Anterior cingulate cortex (tissue), 58 donors: ENCODE measurements at places on chromosomes 7 and 10.
A peak's percentile ranks its signal among the peaks of the same experiment; 100 is the strongest.

DNA sequence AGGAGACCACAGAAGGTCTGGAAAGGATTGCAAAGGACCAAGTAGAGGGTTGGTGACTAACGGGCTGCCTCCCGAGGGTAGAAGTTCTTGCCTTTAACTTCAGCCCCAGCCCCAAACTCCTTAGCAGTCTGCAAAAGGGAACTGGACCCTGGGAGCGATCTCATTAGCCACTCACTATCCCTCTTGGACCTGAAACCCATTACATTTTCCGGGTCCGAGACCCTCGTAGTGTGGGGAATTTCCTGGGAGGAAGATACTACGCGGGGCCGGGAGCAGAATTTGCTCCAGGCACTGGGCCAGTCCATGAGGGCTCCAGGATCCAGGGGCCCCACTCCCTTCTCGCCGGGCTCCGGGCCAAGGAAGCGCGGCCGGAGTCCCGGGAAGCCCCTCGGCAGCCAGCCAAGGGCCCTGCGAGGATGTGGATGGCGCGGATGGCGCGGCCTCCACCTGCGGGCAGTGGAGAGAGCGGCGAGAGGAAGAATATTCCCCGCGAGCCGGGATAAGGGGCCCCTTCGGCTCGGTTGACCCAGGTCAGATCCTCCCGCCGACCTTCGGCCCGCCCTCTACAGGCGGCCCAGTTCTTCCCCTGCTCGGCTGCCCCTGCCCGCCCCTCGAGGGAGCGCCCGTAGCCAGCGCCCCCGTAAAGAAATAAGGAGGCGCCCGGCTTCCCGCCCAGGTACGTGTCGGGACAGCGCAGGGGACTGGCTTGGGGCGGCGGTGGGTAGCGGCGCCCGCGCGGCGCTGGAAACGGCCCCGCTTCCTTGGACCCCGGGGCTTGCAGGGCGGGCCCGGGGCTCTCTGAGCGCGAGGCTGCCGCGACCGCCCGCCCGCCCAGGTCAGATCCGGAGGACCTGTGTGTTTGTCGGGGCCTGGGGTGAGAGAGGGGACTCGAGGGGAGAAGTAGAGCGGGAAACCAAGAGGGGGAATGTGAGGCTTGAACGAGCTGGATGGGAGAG is at the start of gene MYO3A:
Gene MYO3A (plus strand): TSS at position 577 of the 956 bp plus-strand sequence. CDS start 17,882 bp downstream, outside the sequence.
- no peak for DNase-seq

- peak; percentile 7 for DNase-seq
Observed at GRCh38 chr7:5557920-5558401, 134.3 kb upstream of the TNRC18 start.

DNA sequence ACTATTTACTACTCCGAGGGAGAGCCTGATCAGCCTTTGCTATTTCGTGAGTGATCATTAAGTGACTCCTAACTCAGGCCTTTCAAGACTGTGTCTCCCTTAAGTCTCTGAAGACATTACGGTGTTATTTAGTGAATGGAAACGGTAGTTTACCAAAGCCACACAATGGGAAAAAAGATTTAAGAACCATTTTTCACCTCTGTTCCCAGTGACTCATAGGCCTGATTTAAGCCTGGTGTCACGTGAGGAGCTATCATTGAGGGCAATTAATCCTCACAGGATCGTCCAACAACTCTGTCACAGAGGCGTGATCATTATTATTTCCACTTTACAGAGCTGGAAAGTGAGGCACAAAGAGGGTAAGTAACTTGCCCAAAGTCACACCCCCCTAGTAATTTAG is 20.3 kb downstream of the C10orf90 start:
- DNase-seq, result no peak

GRCh38 chr10:6781133-6781770 is 201.2 kb upstream of the PRKCQ start:
- DNase-seq, result no peak

- DNase-seq, result no peak
Observed at GRCh38 chr7:77271766-77272165, 72.1 kb upstream of the FGL2 start.

GRCh38 chr10:78851647-78852046 is 217.1 kb upstream of the ZMIZ1 start:
- DNase-seq, result no peak

- DNase-seq, result no peak
Observed at GRCh38 chr7:81887098-81888090, 117.5 kb upstream of the HGF start.

DNA sequence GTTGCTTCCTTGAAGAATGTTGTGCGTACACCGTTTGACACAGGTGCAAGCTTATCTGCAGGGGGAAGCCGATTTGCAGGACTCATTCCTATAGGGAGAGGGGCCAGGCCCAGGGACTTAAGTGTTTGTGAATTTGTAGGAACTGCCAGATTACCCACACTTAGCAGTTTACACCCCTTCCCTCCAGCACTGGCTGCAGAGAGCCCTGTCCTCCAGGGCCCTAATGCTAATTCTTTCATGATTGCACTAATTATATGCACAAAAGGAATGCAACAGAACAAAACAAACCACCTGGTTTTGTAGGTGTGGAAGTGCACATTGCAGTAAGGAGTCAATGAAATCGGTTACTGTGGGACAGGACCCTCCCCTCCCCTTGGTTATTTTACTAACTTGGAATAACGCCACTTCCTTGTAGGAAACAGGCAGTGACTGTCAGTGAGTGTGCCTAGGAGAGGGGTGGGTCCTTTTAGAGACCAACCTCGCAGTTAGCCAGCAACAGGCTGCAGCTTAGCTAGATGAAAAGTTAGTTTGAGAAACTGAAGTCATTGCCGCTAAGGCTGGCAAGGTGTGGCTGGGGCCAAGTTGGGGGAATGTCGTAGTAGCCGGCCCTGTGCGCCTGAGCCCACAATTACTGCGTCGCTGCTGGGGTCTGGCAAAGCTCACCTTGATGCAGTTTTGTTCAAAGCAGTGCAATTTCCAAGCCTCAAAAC is 60.6 kb downstream of the CUX1 start:
- no peak for DNase-seq

GRCh38 chr7:113122744-113123143 is 4.4 kb upstream of the SMIM30 start:
- no peak for DNase-seq

GRCh38 chr10:44337081-44337480 is 47.8 kb downstream of the CXCL12 start:
- DNase-seq, result no peak

DNA sequence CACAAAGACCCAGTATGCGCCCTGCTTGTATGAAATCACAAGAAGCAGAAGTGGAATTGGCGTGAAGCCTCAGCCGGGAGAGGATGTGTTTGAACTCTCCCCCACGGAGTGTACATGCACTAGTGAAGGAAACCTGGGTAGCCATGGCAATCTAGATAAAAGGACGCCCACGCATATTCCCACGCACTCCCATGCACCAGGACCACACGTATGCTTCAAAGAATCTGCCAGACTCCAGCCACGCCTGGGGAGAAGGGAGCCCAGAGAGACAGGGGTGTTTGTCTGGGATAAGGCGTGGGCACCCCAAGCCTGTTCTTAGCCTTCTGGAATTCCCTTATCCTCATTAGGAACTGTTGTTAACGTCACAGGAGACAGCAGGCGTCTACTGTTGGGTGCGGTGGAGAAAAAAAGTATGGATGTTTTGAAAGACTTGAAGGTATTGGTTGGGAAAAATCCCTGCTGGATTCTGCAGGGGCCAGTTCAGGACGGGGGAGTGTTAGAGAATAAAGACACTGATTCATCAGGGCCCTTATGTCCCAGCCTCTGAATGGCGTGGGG is 28.9 kb upstream of the ECHDC3 start:
- DNase-seq, result no peak

DNA sequence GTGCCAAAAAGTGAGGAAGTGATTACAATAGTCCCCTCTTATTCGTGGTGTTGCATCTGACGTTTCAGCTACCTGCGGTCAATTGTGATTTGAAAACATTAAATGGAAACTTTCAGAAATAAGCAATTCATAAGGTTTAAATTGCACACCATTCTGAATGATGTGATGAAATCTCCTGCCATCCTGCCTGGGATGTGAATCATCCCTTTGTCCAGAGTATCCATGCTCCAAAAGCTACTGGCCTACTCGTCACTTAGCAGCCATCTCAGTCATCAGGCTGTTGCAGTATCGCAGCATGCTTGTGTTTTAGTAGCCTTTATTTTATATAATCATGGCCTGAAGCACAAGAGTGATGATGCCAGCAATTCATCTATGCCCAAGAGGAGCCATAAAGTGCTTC is 97.7 kb upstream of the CDCA7L start:
- DNase-seq, result no peak

DNA sequence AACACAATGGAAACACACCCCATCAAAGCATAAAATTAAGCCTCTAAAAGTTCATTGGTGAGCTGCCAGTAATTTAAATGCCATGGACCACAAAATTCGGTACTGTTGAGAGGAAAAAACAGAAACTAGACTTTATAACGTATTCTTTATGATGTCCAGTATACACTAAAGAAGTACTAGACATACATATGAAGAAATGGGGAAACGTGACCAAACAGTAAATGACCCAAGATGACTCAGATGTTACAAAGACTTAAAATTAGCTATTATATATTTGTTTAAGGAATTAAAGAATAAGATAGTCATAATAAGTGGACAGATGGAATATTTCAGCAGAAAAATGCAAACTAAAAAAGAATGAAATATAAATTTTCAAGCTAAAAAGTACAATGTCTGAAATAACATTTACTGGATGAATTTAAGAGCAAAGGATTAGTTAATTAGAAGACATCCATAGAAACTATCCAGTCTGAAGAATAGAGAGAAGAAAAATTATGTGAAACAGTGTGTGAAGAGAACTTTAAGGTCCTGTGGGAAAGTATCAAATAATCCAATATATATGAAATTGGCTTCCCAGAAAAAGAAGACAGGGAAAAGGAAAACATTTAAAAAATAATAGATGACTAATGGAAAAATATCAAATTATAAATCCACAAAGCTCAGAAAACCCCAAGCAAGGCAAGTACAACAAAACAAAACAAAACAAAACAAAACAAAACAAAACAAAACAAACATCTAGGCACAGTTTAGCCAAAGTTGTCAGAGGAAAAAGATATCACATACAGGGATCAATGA is 69.4 kb downstream of the SAMD9 start:
- no peak for DNase-seq

DNA sequence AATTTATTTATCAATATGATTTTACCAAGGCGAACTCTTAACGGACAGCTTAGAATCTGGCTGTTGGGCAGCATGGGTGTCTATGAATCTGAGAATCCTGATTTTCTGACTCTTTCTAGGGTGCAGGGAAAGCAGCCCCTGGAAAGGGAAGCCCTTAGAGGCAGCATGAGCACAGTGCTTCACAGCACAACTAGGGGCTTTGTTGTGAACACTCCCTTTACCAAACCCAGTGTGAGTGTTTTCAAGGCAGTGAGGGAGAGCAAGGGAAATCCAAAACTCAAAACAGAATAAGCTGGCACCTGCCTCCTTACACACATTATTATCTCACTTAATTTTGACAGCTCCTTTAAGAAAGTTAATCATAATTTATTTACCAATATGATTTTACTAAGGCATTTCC is 116.3 kb upstream of the CSTF2T start:
- no peak for DNase-seq

DNA sequence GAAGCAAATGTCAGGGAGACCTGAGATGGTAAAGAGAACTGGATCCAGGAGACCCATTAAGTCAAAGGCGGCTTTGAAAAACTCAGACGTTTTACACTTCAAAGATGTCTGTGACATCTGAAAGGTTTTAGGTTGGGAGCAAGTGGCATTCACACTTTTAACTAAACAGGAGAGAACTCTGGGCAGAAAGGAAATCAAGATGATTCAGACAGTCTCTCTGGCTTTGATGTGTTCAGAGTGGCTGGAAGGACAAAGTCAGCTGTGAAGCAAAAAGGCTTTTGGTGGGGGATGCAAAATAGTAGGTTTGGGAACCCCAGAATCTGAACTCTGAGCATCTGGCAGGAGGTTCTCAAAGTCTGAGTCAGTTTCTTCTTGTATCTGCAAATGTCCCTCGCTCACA is 66.6 kb downstream of the PRKCQ start:
- no peak for DNase-seq

DNA sequence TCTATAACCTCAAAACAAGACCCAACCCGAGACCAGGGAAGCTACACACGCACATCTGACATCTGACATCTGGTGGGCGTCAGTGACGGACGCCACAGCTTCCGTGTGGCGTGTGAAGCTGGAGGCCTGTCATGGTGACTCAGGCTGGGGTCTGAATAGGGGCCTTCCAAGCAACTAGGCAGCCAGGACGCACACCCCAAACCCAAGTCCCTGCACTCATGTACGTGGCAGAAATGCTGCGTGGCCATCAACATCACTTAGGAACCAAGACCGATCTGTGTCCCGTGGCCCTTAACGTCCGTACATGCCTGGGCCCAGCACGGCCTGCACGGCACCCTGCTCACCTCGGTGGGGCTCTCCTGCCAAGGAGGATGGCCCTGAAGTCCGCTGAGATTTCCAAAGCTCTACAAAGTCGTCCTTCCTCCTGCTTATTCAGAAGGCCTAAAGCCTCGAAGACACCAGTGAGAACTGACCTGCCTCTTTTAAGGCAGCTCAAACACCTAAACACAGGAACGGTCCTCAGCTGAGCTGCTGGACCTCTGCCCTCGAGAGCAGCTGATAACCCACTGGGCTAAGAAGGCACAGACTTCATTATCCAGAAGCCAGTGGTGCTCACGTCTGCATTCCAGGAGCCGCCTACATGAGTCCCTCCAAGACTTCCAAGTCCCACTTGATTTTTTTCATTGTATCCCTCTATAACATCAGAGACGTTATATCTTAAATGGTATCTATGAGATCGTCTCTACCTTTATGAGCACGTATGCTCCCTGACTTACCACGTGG is 82.5 kb downstream of the DIP2C start:
- no peak for DNase-seq

GRCh38 chr7:11833431-11833830 is 1.4 kb upstream of the THSD7A start:
- DNase-seq, result no peak

DNA sequence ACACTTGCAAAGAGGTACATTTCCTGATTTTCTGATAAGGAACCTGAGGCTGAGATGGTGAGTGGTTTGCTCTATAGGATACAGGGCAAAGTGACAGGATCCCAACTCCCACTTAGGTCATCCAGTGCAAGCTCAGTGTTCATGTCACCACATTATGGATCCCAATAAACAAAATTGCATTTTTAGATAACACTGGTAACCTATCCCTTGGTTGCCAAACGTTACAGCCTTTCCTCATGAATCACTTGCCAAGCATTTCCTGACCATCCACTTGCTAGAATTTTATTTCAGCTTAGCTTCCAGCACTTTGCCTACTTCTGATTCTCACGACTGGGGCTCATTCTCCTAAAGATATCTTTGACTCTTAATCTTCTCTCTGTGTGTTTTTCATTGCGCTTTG is 131.4 kb upstream of the ODAD2 start:
- no peak for DNase-seq

DNA sequence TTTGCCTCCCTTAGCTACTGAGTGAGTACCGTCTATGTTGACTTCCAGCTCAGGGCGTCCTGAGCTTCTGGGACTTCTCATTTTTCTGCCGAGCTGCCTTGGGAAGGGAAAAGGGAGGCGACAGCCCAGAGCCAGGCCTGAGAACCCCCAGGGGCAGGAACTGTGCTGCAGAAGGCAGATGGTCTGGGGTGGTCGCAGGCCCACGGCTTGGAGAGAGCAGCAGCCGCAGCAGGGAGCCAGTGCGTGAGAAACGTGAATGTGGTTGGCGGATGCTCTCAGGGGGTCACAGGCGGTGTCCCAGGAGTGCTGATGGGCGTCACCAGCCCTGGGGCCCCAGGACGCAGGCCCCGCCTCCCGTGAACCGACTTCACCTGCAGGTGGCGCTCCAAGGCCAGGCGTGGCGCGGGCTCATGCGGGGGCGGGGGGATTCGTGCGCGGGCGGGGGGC is 9.2 kb upstream of the PWWP2B start:
- DNase-seq, result no peak
